ENCODE measurements at places on chromosomes 6 and 20. TPM values are rescaled to one million over a fixed set of nuclear protein-coding genes. Genes with fewer than 3 reads are reported as not detected.

- no peak overlapping the region for H3K4me3 ChIP-seq
- H3K27ac ChIP-seq, result no peak overlapping the region
- H3K36me3 ChIP-seq, result no peaks in the 10 kb centered on the region
- no peaks in the 10 kb centered on the region for H3K27me3 ChIP-seq
These were observed 446.0 kb downstream of the HACE1 start for GRCh38 chr6:104413767-104414166.

DNA sequence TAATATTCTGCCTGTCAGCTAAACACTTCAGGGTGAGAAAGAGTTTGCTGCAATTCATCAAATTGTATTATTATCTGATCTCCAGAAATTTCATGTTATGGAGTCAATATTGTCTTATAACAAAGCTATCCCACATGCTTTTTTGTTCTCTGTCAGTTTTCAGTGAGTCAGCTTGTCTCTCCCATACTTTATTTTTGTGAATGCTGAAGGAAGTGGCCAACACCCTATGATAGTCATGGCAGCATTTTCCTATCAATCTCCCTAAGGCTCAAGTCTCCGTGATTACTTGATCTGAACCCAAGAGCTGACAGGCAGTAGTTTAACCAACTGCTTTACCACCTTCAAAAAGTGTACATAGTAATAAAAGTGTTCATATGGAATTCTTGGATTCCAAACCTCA, 42.2 kb downstream of the RFPL4B start:
- no peak for DNase-seq
- H3K27ac ChIP-seq, result no peak overlapping the region
- peaks cover 5% of the 10 kb centered on the region for H3K27me3 ChIP-seq
- no peaks in the 10 kb centered on the region for H3K4me1 ChIP-seq
- no peaks in the 10 kb centered on the region for H3K36me3 ChIP-seq
- no peak overlapping the region for H3K4me3 ChIP-seq

GRCh38 chr20:49477200-49477599, 5.3 kb downstream of the KCNB1 start:
- no peaks in the 10 kb centered on the region for H3K36me3 ChIP-seq
- no peak for DNase-seq
- no peak overlapping the region for H3K27ac ChIP-seq

GTSF1L gene
- total RNA-seq, result not detected

GRCh38 chr6:47352966-47353365, 43.3 kb upstream of the TNFRSF21 start:
- no peaks in the 10 kb centered on the region for H3K36me3 ChIP-seq
- H3K27ac ChIP-seq, result no peak overlapping the region
- peaks cover 3% of the 10 kb centered on the region for H3K4me1 ChIP-seq
- H3K4me3 ChIP-seq, result no peak overlapping the region
- H3K27me3 ChIP-seq, result peaks cover 9% of the 10 kb centered on the region
- no peak for DNase-seq

BMP7 gene
- total RNA-seq, result not detected

DNA sequence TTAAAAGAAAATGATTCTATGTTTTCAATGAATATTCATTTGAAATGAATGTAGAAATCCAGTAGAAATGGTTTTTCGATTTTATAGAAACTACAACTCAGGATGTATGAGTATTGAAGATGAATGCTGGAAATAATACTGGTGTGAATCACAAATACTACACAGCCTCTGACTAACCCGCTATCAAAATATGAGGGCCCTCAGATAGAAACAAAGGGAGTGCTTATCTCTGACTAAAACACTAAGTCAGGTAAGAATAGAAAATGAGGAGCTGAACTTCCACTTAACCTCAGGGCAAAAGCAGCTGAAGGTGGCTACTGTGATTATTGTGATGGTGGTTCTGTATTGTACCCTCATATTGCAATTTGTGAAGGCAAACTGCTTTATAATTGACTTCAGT, 220.9 kb upstream of the RNF217 start:
- no peak overlapping the region for H3K27ac ChIP-seq
- H3K36me3 ChIP-seq, result no peaks in the 10 kb centered on the region
- H3K27me3 ChIP-seq, result no peaks in the 10 kb centered on the region

- H3K4me3 ChIP-seq, result no peak overlapping the region
- no peak for DNase-seq
- H3K27ac ChIP-seq, result no peak overlapping the region
These were observed 27.6 kb upstream of the CGA start for GRCh38 chr6:87122477-87122876.

DNA sequence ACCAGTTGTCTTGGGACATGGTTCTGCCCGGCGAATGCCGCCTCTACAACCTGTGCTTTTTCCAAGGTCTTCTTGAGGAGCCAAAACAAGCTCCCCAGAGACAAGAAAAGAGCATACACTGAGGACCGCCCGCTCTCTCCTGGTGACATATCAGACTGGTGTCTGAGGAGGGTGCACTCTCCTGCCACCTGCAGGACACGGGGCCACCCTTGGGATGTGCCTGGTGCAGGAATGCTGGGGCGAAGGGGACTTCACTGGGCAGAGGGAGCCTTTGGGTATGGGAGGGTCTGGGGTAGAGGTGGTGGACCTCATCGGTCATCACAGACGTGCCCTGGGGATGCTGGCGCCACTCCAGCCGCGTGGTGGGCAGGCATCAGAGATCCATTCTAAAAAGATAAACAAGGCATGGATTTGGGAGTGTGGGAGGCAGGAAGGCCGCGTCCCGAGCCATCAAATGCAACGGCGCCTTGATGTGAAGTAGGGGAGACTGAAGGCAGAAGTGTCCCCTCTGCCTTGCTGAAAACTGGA, 163.3 kb downstream of the CD83 start:
- H3K4me1 ChIP-seq, result peaks cover 27% of the 10 kb centered on the region
- no peak for DNase-seq
- peaks cover 9% of the 10 kb centered on the region for H3K36me3 ChIP-seq
- no peak overlapping the region for H3K27ac ChIP-seq

DNA sequence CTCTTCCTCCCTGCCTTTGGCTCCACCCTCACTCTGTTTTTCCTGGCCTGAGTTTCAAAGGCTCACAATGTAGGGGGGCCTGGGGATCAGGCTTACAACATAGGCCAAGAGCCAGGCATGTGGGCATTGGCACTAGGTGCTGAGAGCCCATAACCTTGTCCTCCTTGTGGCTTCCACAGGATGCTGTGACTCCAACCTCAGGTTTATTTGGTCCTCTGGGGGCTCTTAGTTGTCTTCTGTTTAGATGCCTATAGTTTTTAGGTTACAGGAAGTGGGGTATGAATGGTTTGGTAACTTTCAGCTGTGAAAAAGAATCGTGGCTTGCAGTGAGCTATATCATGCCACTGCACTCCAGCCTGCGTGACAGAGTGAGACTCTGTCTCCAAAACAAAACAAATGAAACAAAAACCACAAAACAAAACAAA, 25.6 kb downstream of the MMP24 start:
- H3K4me1 ChIP-seq, result peaks cover 31% of the 10 kb centered on the region
- peak overlapping the region; percentile 63 for H3K4me3 ChIP-seq
- peak overlapping the region; percentile 99 for H3K27ac ChIP-seq
- peak; percentile 74 for DNase-seq
- no peaks in the 10 kb centered on the region for H3K27me3 ChIP-seq
- H3K36me3 ChIP-seq, result peaks cover 11% of the 10 kb centered on the region

GRCh38 chr6:132076452-132076851, 125.3 kb upstream of the CCN2 start:
- no peak for DNase-seq
- no peaks in the 10 kb centered on the region for H3K36me3 ChIP-seq
- H3K27me3 ChIP-seq, result no peaks in the 10 kb centered on the region
- H3K4me3 ChIP-seq, result no peak overlapping the region

- H3K4me1 ChIP-seq, result peaks cover 12% of the 10 kb centered on the region
- no peak for DNase-seq
- peaks cover 16% of the 10 kb centered on the region for H3K27me3 ChIP-seq
- no peak overlapping the region for H3K27ac ChIP-seq
These were observed 103.0 kb downstream of the SASH1 start for GRCh38 chr6:148445620-148446019.

DNA sequence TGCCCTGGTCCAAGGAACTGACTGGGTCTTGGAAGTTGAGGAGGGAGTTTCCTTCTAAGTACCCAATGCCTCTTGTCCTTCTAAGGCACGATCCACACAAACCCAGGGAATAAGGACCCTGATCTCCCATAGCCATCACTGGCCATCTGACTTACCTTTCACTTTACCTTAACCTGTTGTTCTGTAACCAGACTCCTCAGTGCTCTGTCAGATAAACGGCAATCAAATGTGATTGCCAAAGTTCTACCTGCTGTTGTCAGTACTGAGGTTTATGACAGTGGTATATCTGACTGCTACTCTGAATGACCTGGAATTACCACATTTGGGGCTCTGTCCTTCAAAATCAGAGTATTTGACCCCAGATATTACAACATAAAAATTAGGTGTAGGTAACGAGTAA, 49.8 kb downstream of the HMGN3 start:
- H3K4me3 ChIP-seq, result no peak overlapping the region
- no peaks in the 10 kb centered on the region for H3K4me1 ChIP-seq
- DNase-seq, result no peak
- H3K27ac ChIP-seq, result no peak overlapping the region
- no peaks in the 10 kb centered on the region for H3K36me3 ChIP-seq
- H3K27me3 ChIP-seq, result no peaks in the 10 kb centered on the region

TINAG gene
- not detected for total RNA-seq

PAK1IP1 gene
- total RNA-seq, result 17.6 TPM

IP6K3 gene
- total RNA-seq, result not detected

- no peak overlapping the region for H3K27ac ChIP-seq
- H3K27me3 ChIP-seq, result no peaks in the 10 kb centered on the region
- no peak overlapping the region for H3K4me3 ChIP-seq
- H3K36me3 ChIP-seq, result peaks cover 52% of the 10 kb centered on the region
- peaks cover 20% of the 10 kb centered on the region for H3K4me1 ChIP-seq
- DNase-seq, result no peak
These were observed 28.7 kb downstream of the KAT14 start for GRCh38 chr20:18166241-18166881.

- peaks cover 36% of the 10 kb centered on the region for H3K27me3 ChIP-seq
- no peak for DNase-seq
- H3K4me3 ChIP-seq, result no peak overlapping the region
- H3K36me3 ChIP-seq, result no peaks in the 10 kb centered on the region
- no peak overlapping the region for H3K27ac ChIP-seq
These were observed 640 bp downstream of the LRRN4 start for GRCh38 chr20:6053064-6053775.

DNA sequence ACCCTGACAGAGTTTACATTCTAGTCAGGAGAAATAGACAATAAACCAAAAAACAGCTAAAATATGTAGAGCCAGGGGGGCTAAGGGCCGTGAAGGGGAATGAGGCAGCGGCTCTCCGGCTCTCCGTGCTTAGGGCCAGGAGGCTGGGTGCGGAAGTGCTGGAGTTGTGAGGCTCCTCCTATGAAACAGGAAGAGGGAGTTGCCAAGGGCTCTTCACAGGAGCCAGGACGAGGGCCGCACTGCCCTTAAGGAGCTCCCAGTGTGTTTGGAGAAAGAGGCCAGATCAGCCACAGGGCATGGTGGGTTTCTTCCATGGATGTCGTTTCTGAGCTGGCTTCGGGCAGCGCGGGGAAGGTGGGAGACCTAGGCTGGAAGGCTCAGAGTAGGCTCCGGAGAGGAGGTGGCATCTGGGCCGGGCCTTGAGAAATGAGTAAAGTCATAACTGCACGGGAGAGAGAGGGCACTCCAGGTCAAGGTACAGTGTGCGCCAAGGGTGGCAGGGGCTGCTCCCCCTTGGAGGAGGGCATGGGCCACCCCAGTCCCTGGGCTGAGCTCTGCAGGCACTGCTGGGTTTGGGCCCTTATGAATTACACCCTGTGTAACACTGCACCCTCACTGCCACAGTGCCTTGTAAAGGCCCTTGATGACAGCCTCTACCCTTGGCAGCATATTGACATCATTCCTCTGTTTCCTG, 20.8 kb upstream of the MLN start:
- H3K4me1 ChIP-seq, result peaks cover 7% of the 10 kb centered on the region
- peaks cover 3% of the 10 kb centered on the region for H3K27me3 ChIP-seq
- H3K4me3 ChIP-seq, result no peak overlapping the region
- H3K27ac ChIP-seq, result no peak overlapping the region
- no peak for DNase-seq

DEFB121 gene
- total RNA-seq, result not detected

DNA sequence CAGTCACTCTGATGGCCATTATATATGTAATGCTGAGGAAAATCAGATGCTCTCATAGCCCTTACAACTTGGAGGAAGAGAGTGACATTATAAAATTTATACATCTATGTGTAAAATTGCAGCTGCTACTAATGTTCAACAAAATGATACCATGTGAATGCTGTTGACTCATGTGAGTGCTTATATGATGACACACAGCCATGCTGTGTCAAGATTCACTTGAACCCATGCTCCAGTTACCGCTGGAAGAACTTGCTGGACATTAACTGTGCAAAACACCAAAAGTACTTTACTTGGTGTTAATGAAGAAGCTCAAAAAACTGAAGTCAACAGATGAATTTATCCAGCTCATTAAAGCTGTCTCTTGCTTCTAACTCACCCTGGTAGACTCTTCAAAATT, 318.9 kb upstream of the PLCB4 start:
- no peaks in the 10 kb centered on the region for H3K36me3 ChIP-seq
- DNase-seq, result no peak
- H3K27ac ChIP-seq, result no peak overlapping the region
- H3K4me1 ChIP-seq, result no peaks in the 10 kb centered on the region
- H3K4me3 ChIP-seq, result no peak overlapping the region

MTO1 gene
- total RNA-seq, result 51.7 TPM

Data from activated CD8-positive, alpha-beta T cell treated with anti-CD3 and anti-CD28 coated beads, Interleukin-2, amount 10 ng/mL, durations not matched to agents 7 days and 5 days (primary cell).